ENCODE measurements at places on chromosomes 11 and 22.

DNA sequence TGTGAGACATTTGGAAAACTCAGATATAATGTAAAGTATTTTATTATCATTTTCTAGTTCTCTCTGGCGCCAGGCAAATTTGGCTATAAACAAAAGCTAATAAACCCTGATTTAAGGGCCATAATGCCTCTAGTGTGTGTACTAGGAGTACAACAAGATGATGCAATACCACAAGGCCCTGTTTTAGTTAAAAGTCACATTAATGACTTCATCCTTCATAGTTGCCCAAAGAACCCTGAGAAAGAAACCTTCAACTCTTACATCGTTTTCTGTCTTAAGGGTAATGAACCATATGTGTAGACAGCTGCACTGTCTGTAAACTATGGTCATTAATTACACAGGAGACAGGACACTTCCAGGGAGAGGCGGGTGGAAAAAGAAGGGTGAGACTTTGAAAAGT lies 538.4 kb downstream of the FAM181B start:
- DNase-seq = no peak

DNA sequence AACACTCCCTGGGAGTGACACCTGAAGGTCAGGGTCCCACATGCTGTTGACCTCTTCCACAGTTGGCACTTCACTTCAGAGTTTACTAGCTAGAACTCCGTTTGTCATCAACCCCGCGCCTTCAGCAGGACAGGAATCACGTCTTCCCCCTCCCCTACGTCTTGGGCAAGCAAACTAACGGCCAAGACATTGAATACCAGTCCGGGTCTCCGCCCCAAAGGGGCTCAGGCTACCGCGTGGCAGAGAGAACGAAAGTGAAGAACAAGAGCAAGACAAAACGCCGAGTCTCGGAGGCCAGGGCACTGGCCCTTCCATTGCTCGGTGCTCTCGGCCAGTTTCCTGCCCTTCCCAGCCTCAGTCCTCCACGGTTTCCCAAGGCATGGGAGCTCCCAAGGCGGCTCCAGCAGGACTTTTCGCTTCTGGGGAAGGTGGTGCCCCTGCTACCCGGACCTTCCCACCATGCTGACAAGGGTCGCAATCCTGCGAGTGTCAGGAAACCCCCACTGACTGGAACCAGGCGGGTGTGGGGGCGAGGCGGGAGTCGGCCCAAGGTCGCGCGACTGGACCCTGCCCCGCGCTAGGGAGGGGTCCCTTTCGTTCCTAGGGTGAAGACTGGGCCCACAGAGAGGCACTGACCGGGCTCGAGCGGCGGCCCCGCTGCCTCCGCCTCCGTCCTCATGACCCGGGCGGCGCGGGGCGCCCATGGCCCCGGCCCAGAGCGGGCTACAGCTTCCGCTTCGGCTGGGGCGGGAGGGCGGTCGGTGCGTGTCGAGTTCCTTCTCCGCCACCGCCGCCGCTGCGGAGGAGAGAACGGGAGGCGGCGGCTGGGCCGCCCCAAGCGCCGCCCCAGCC lies at the start of gene GUCD1:
Gene GUCD1, minus strand, starts transcription at position 826 of the 852 bp plus-strand sequence. Its CDS starts 147 bp downstream, at position 679.
- peak; percentile 36 for DNase-seq

DNA sequence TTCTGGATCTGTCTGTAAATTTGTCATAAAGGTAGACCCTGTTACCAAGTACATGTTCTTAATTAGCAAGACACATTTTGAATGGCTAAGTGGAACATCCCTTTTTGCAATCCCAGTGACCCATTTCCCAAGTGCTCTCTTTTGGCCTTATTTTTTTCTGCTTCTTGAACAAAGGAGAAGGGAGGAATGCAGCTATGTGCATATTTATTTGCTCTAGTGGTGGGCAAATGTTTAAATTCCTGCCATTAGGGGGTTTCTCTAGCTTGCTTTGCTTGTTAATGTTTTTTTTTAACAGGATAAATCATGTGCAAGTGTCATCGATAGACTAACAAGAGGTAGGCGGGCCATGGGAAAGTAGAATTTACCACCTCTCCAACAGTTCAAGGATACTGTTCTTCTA lies 135.7 kb downstream of the COMMD9 start:
- no peak for DNase-seq

- no peak for DNase-seq
Measured at GRCh38 chr11:1828542-1828941, 6.2 kb upstream of the SYT8 start.

DNA sequence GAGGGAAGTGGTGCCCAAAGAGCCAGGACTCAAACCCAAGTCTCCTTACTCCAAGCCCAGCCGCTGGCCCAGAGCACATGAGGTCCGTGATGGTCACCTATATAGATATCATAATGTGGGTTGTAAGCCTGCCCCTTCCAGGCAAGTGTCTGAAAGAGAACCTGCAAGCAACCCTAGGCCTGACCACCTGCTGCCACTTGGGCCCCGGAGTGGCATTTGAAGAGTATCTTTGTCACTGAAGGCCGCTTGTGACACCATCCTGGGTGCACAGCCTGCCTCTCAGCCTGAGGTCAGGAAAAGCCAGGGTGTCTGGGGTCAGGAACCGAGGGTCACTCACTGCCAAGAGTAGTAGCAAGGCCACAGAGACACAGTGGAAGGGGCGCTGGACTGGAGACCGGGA lies 32.4 kb downstream of the OTOG start:
- DNase-seq = no peak

GRCh38 chr11:121117788-121118187 lies 16.7 kb downstream of the TECTA start:
- no peak for DNase-seq

DNA sequence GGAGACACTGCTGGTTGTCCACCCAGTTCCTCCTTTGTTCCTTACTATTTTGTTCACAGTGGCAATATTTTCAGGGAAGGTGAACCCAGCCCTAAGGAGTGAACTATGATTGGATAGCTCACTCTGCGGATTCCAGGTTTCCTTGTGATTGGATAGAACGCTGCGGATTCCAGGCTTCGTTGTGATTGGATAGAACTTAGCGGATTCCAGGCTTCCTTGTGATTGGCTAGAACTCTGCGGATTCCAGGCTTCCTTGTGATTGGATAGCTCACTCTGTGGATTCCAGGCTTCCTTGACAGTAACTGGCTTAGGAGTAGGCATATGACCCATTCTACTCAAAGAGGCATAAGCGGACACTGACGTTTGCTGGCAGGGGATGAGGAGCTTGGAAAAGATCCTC lies 28.6 kb upstream of the ADA2 start:
- DNase-seq = no peak

- no peak for DNase-seq
Measured at GRCh38 chr11:30107899-30108298, 91.1 kb upstream of the KCNA4 start.

Data from hematopoietic multipotent progenitor cell treated with erythropoietin and hydrocortisone succinate and interleukin-3 and kit ligand, for 15 days (in vitro differentiated cells).